ENCODE measurements at places on chromosomes 13 and 19.

- no peak for DNase-seq
These were observed 179.9 kb upstream of the TSHZ3 start for GRCh38 chr19:31529121-31529520.

- DNase-seq: no peak
These were observed 10.2 kb downstream of the N4BP2L2 start for GRCh38 chr13:32528358-32528757.

DNA sequence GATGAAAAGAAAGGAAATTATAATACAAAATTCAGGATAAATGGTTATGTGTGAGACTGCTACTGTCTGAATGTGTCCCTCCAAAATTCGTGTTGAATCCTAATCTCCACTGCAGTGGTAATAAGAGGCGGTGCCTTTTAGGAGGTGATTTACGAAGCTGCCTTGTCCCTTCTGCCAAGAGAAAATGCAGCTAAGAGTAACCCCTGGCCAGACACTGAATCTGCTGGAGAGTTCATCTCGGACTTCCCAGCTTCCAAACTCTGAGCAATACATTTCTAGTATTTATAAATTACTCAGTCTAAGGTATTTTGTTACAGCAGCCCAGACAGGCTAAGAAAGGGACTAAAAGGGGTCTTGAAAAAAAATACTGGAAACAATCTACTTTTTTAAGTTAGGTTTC is 152.6 kb downstream of the KLF12 start:
- DNase-seq: no peak

DNA sequence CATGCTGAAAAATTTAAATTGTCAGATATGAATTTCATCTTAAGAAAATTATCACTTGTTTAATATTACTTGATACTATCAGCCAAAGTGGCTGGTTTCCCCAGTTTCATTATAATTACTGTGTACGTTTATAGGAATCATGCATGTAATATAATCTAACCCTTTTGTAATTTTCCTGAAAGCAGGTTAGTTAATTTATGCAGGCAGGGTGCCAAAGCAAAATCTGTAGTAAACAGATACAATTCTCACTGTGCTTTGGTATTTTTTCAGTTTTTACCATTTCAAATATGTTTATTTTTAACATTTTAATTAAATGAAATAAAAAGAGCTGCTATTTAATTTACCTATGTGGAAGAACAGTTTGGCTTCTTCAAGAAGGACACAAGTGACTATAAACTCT is 1227.5 kb upstream of the MIR17HG start:
- DNase-seq: no peak

- DNase-seq: no peak
These were observed 469.5 kb upstream of the TSHZ3 start for GRCh38 chr19:31818798-31819105.

GRCh38 chr13:74134777-74135325 is 647 bp upstream of the KLF12 start:
- no peak for DNase-seq

GRCh38 chr13:67725999-67726398 is 495.9 kb upstream of the PCDH9 start:
- DNase-seq: no peak

DNA sequence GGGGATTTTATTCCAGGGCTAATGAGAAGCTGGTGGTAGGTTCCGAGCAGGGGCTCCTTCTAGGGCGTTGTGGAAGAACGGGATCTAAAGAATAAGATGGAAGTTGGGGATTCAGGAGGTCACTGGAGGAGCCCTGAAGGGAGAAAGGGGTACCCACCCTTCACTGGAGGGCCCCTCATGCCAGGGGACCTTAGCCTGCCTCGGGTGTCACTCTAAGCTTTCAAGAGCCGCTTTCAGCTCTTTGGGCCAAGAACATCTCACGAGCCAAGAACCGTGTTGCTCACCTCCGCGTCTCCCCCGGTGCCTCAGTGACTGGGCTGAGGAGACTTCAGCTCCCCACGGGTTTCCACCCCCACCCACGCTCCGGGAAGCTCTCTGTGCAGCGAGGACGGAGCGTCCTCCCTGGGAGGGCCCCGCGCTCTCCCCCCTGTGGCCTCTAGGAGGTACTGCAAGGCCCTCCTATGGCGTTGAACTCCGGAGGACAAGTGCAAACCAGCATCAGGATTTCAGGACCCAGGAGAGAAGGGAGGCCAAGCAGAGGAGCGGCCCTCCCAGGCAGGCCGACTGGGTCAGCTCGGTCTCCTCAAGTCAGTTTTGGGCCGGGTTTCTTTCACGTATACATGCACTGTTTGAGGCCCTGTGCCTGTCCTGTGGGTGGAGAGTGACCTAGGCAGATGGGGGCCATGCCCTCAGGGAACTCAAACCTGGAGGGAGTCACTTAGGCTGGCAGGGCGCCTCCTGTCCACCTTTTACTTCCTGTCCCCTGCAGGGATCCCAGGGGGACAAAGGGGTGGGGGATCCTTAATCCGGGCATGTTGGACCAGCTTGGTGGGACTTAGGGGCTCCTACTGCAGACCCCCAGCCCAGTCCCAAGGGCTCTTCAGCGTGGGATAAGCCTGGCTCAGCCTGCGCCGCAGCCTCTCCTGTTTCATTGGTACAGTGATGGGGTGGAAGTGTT is 5.1 kb upstream of the KRTDAP start:
- peak; percentile 85 for DNase-seq

GRCh38 chr19:33273065-33273736 is 29.1 kb downstream of the CEBPA start:
- DNase-seq: no peak

DNA sequence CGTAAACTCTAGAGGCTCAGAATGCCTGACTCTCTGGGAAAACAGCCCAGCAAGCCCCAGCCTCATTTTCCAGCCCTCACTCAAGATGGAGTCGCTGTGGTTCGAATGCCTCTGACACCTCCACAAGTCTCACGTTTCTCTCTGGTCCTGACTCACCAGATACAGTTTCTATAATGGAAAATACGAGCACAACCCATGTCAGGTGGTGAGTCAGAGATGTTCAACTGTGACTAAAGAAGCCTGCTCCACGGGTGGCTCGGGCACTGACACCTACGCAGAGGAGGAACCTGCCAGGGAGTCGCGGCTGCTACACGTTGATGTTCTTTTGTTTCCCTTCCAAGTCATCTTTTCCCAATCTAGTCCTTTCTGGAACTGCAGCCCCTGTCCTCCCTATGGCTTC is 87.1 kb upstream of the STK24 start:
- DNase-seq: peak; percentile 57

DNA sequence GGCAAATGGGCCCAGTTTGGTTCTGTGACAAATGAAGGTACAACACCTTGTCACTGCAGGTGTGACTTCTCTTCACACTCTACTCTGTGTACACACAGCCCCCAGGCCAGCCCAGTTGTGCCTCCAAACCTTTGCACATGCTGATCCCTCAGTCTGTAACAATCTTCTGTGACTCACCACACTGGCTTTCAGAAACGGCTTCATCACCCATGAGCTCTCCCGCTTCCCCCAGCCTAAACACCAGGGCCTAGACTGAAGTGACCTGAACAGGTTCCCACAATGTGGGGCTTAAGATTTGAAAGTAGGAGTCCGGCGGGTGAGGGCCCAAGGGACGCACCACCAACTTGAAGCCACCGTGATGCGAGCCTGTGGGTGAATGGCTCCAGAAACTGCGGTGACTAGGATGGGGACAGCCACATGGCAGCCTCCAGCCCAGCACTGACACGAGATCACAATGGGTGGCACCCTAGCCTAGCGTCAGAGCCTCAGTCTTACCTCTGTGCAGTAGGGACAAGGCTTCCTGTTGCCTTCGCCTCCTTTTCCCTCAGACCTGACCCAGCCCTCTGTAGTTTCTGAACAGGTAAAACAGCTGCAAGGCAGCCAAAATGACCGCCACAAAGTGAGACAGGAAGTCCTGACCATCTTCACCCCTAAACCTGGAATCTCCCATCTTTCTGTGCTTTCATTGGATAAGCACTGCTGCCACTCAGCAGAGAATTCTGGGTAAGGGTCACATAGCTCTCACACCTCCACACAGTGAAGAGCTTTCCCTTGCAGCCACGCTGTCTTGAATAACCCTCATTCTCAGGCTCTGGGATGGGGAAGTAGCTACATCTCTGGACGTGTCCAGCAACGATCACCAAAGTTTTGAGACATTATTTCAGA is 34.2 kb upstream of the ZNF599 start:
- no peak for DNase-seq

Measured in head of caudate nucleus (tissue), 42 donors.